Stimulated activated CD8-positive, alpha-beta memory T cell treated with anti-CD3 and anti-CD28 coated beads, Interleukin-4, amount 100 ng/mL, for 1 hour (primary cell): ENCODE measurements at places on chromosomes 6 and 20.

DNA sequence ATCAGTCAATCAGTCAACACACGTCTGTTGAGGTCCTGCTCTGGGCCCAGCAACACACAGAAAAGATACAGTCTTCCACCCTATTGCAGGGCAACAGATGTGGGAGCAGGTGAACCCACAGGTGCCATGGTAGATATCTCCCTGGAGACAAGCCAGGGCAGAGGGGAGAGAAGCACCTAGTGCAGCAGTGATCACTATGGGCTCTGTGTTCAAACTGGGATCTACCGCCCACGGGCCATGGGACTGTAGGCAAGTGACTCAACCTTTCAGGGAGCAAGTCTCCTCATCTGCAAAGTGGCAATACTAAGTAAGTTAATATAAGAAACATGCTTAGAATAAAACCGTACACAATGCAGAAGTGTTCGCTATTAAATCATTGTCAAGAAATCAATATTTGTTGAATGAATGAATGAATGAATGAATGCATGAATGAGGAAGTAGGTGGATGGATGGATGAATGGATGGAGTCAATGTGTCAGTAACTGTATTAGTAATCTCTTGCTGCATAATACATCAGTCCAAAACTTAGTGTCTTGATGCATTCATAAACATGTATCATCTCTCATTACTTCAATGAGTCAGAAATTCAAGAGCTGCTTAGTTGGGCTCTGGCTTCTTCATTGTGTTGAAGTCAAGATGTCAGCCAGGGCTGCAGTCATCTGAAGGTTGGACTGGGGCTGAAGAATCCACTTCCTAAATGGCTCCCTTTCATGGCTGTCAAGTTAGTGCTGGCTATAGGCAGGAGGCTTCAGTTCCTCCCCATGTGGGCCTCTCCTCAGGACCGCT lies 31.9 kb upstream of the NFATC2 start:
- no peak for DNase-seq

- DNase-seq = no peak
Observed at GRCh38 chr6:167512696-167513375, 187.9 kb downstream of the TTLL2 start.

DNA sequence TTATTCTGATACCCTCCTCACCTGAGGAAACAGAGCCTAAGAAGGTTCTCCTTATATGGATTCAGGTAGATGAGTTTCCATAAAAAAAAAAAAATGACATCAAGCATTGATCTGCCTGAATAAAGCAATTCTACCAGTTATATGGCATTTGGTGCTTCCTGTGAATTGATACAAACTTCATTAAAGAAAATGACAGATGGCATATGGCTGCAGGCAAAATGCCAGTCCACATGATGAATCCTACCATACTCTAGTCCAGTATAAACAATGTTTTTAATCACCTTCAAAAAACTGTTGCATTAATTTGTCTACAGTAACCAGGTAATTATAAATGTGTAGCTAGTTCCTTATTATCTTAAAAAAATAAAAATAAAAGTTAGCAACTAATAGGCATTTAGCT lies 559.2 kb upstream of the FLRT3 start:
- no peak for DNase-seq

GRCh38 chr20:40241596-40242343 lies 447.3 kb downstream of the MAFB start:
- DNase-seq = no peak

DNA sequence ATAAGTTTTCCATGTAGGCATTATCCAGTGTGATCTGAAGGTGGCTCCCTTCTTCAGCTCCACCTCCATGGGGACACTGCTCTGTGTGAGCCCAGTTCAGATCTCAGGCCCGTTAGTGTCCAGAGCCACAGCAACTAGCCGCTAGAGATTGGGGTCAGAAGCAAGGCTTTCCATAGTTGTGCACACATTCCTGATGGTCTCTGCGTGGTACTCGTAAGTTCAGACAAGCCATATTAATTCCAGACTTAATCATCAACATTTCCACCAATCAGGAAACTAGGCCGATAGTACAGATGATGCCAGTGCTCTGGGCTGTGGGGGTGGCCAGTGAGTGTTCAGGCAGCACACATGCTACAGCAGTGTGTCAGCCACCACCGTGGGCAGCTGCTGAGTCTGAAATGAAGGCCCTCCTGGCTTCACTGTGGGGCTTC lies 17.5 kb upstream of the SYNCRIP start:
- DNase-seq = no peak
